T-helper 17 cell (primary cell): ENCODE measurements at places on chromosomes 13 and 19. TPM values are rescaled to one million over a fixed set of nuclear protein-coding genes. Genes with fewer than 3 reads are reported as not detected.

- H3K36me3 ChIP-seq, result no peaks in the 10 kb centered on the region
- H3K4me1 ChIP-seq, result peaks cover 13% of the 10 kb centered on the region
- no peak overlapping the region for H3K27ac ChIP-seq
- H3K27me3 ChIP-seq, result no peaks in the 10 kb centered on the region
- H3K4me3 ChIP-seq, result no peak overlapping the region
- no peak for DNase-seq
Observed at GRCh38 chr19:45110851-45111266, 17.9 kb downstream of the PPP1R37 start.

- H3K4me1 ChIP-seq, result peaks cover 2% of the 10 kb centered on the region
- no peak overlapping the region for H3K4me3 ChIP-seq
- no peak for DNase-seq
Observed at GRCh38 chr13:22285867-22286266, 615.0 kb downstream of the FGF9 start.

DNA sequence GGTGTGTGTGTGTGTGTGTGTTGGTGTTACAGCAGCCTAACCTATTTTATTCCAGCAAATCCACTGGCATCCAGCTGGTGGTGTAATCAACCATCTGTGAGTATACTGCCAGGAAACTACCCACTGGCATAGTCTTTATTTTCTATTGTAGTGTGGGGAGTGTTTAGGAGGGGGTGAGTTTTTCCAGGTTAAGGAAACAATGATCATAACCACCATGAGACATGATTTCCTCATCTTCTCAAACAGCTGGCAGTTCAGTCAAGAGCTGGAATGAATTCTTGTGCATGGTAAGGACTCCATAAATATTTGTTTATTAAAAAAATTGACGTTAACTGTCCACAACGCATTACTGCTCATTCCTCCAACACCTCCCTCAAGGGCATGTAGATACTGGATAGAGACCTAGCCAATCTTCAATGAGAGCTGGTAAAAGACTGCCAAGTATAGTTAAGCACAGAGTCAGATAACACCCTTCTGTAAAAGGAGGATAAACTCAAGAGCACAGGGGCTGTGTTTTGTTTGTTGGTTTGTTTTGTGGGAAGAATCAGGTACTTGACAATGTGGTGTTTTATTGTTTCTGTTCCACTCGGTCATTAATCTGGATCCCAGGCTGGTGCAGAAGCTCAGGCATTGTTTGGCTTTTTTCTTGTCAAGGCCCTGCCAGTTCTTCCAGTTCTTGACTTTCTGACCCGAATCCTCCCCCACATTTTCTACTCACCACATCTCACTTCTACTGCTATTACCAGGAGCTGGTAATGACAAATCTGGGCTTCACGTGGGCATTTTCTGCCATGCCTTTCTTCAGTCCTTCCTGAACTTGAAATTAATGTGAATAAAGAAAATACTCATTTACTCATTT, 31.6 kb upstream of the SLC46A3 start:
- peaks cover 4% of the 10 kb centered on the region for H3K27me3 ChIP-seq
- DNase-seq, result no peak
- no peak overlapping the region for H3K4me3 ChIP-seq
- H3K27ac ChIP-seq, result no peak overlapping the region

- no peaks in the 10 kb centered on the region for H3K36me3 ChIP-seq
- H3K4me3 ChIP-seq, result no peak overlapping the region
- no peak overlapping the region for H3K27ac ChIP-seq
- DNase-seq, result no peak
Observed at GRCh38 chr13:111640006-111640405, 319.6 kb downstream of the TEX29 start.

DNA sequence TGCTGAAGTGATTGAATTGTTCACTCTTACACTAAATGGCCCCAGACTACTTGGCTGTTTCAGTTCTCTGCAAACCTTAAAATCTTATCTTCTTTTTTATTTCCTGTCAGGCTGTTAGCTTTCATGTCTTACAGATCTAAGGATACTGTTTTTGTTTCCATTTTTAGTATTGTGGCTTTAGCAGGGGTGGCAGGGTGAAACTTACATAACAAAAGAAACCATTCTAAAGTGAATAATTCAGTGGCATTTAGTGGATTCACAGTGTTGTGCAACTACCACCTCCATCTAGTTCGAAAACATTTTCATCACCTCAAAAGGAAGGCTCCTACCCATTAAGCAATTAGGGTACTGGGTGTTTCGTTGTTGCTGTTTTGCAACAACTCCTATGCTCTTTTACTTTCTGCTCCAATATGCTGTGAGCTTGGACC, 19.8 kb downstream of the TMEM272 start:
- peak overlapping the region; percentile 91 for H3K4me3 ChIP-seq
- H3K27me3 ChIP-seq, result no peaks in the 10 kb centered on the region
- H3K36me3 ChIP-seq, result peaks cover 3% of the 10 kb centered on the region
- peaks cover 55% of the 10 kb centered on the region for H3K4me1 ChIP-seq

The TTYH1 gene
- not detected for total RNA-seq

The ERICH6B gene
- not detected for total RNA-seq
